ENCODE measurements at places on chromosomes 2 and 18.
A peak's percentile ranks its signal among the peaks of the same experiment; 100 is the strongest.

GRCh38 chr2:158600155-158600802 lies 143.5 kb downstream of the PKP4 start:
- DNase-seq: no peak

DNA sequence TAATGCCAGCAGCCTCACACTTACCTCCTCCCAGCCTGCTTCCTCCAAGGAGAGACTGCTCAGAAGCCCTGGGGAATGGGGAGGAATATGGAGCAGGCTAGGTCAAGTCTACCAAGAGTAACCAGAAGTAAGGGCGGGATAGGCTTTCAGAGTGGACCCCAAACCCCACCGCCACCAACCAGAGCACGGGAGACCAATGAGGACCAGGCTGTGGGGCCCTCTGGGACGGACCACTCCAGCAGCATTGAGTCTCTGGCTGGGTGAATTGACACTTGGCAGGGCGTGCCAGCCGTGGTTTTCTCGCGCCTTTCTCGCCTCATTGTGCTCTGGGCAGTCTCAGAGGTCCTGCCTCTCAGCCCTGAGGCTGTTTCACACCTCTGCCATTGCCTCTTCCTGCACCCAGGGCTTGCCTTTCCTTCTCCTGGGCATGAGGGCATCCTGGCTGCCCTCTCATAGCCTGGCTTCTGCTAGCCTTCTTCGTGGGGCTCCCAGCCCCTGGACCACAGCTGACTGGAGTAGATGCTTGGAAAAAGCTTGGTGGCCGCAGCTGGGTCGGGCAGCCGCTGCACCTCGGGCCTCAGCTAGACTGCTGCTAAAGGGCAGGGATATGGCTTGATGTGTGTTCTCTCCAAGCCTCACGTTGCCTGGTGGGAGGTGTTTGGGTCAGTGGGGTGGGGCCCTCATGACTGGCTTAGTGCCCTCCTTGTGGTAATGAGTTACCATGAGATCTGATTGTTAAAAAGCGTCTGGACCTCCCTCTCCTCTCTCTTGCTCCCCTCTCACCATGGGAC lies 40.5 kb upstream of the HS6ST1 start:
- DNase-seq: no peak

GRCh38 chr18:45978084-45978483 lies 11.0 kb upstream of the EPG5 start:
- no peak for DNase-seq

GRCh38 chr2:189143925-189144324 lies 35.6 kb downstream of the COL5A2 start:
- no peak for DNase-seq

GRCh38 chr18:47975701-47976100 lies 45.2 kb upstream of the SMAD2 start:
- no peak for DNase-seq

GRCh38 chr2:70192516-70192915 lies 1.7 kb upstream of the C2orf42 start:
- no peak for DNase-seq

DNA sequence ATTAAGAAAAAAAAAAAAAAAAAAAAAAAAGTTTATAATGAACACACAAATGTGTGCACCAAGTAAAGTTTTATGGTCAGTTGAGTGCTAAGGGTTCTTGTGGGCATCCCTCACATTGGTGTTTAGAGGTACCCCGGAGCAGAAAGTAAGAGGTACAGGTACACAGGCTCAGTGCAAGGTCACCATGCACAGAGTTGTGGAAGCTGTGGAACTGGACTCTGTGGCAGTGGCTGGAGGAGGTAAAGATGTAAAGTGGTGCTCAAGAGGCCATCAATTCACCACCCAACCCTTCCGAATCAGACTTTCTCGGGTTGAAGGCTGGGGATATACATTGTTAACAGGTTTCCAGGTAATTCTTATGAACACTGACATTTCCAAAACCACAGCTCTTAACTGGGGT lies 299.1 kb upstream of the STON1 start:
- no peak for DNase-seq

GRCh38 chr2:218341381-218341780 lies 15.3 kb upstream of the CATIP start:
- DNase-seq: no peak

DNA sequence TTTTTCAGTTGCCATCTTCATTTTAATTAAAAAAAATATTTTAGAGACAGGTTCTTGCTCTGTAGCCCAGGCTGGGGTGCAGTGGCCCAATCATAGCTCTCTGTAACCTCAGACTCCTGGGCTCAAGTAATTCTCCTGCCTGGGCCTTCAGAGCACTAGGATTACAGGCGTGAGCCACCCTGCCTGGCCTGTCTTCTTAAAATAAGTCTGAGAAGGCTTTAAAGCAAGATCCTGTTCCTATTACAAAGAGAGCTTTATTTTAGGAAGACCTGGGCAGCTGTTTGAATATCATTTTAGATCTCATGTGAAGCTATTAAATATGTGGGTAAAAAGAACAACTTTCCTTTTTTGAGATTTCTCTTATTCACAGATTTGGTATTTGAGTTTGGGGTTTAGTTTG lies 1.5 kb downstream of the FAM228A start:
- DNase-seq: peak; percentile 73

GRCh38 chr2:43224131-43224570 lies 2.3 kb downstream of the ZFP36L2 start:
- DNase-seq: peak; percentile 50

- no peak for DNase-seq
Measured at GRCh38 chr2:181004647-181005325, 24.4 kb downstream of the UBE2E3 start.

- no peak for DNase-seq
Measured at GRCh38 chr2:238498188-238498587, 71.5 kb downstream of the ASB1 start.

DNA sequence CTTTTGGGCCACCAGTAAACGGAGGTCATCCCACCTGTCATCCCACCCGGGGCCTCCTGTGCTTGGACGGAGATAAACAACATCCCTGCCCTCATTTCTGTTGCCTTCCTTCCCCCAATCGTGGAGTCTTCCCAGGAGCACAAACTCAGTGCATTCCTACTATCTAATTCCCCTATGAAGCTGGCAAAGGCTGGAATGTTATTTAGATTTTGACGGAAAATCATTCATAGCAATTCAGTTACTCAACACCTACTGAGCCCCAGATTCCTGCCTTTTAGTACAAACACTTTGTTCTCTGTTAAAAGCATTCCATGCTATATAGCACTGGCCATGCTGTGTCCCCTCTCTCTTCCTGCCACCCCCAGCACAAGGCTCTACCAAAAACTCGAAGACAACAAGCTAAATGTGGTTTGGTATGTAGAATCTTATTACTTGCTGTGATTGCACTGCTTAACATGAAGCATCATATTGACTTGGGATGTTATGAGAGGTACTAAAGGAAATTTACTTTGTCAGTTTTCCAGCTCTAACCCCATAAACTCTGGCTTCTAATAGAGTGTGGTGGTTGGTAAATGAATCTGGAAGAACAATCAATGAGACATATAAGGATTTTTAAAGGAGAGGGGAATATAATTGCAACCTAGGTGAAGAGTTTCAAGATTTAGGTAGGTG lies 32.3 kb upstream of the IMPA2 start:
- no peak for DNase-seq

Data from WERI-Rb-1 (cell line).